ENCODE measurements at places on chromosomes 2 and 18. TPM values are rescaled to one million over a fixed set of nuclear protein-coding genes. Genes with fewer than 3 reads are reported as not detected.

Gene PPP1R1C
- 1.9 TPM for total RNA-seq

Gene DES
- total RNA-seq, result 0.29 TPM

Gene CAPN14
- total RNA-seq, result not detected

Gene RAPH1
- 6.8 TPM for total RNA-seq

Gene CAVIN2
- total RNA-seq, result 35.7 TPM

Gene ADAM23
- 9.6 TPM for total RNA-seq

Data from A549 treated with GW870086 at 1 μM for 4 hours (cell line).